Effector memory CD8-positive, alpha-beta T cell (primary cell): ENCODE measurements at places on chromosomes 13 and 19.

GRCh38 chr19:33797802-33798671 lies 1.4 kb downstream of the KCTD15 start:
- DNase-seq: no peak

GRCh38 chr19:46492841-46493235 lies 2.8 kb downstream of the PNMA8B start:
- no peak for DNase-seq

DNA sequence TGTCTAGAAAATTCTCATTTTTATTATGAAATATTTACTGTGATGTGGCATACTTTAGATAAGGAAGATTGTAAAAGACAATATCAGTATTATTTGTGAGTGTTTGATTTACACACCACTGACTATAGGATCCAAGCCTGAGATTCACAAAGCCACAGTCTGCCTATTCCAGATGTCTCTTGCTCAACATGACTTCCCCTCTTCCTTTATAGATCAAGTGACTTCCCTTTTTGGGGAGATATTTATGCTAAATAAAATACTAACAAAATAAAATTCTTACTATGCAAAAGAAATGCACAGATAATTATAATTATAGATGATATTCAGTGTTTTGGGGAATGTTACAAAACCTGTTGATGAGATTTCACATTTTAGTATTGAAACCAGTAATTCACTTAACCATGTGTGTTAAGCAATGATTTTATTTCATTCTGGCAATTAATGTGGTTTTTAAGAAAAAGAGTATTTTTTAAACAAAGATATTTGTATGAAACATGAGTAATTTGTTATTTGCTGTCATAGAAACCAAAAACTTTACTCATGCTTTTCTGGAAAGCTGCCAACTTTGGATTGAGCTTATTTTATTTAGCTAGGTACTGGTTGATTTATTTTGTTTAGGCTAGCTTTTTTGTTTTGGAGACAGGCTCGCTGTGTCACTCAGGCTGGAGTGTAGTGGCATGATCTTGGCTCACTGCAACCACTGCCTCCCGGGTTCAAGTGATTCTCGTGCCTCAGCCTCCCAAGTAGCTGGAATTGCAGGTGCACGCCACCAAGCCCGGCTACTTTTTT lies 13.7 kb upstream of the GPR183 start:
- no peak for DNase-seq

DNA sequence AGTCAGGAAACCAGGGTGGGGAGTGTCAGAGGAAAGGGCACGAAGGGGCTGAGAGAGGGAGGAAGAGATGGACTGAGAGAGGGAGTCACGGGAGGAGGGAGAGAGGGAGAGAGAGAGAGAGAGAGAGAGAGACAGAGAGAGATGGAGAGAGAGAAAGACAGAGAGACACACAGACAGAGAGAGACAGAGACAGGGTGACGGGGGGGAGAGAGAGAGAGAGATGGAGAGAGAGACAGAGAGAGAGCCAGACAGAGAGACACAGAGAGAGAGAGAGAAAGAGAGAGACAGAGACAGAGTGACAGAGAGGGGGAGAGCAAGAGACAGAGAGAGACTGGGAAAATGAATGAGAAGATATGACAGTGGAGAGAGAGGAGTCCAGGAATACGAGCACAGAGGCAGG lies 494 bp upstream of the KLK14 start:
- no peak for DNase-seq

- no peak for DNase-seq
Measured at GRCh38 chr13:98766697-98767096, 14.2 kb upstream of the SLC15A1 start.
